Renal cortical epithelial cell (primary cell): ENCODE measurements at places on chromosomes 16 and 17.

DNA sequence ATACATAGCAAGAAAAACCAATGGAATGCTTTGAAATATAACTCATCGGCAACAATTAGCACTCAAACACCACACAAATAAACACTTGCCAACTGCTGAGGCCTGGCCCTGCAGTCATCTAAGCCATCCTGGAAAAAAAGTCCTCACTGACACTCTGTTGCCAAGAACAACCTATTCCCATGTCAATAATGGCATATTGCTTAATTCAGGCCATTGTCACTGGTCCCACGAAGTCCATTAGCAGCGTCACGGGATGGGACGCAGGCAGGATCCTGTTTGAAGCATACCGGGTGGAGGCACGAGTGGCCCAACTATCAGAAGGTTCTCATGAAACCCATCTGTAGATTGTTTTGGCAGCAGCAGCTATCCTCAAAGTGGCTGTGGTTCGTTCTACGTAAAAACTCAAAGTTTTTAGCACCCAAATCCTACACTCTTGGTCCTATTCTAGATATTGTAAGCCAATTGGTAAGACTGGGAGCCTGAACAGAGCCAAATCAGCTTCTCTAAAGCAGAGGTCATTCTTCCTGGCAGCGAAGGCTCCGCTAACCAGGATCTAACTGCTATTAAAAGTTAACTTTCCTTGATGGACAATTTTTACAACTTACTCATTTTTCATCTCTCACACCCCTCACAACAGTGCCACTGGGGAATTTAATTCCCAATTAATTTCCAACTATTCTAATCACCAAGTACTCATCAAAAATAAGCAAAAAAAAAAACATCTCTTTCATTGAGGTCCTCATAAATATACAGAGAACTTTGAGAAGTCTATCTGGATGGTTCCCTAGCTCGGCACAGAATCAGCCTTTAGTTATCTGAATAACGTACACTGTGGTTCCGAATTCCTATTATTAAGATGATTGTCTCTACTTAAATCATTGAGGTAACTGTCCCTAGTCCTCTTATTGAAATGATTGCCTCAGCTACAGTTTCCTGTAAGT, 91.5 kb downstream of the ZFHX3 start:
- DNase-seq = no peak

- peak; percentile 69 for DNase-seq
These were observed 28.1 kb upstream of the PECAM1 start for GRCh38 chr17:64418506-64419339.

- DNase-seq = no peak
These were observed 210.3 kb downstream of the GRIN2A start for GRCh38 chr16:9971907-9972306.

- DNase-seq = no peak
These were observed 3.6 kb downstream of the SOCS7 start for GRCh38 chr17:38355251-38355650.

- no peak for DNase-seq
These were observed 36.2 kb upstream of the IRF8 start for GRCh38 chr16:85862476-85863383.

DNA sequence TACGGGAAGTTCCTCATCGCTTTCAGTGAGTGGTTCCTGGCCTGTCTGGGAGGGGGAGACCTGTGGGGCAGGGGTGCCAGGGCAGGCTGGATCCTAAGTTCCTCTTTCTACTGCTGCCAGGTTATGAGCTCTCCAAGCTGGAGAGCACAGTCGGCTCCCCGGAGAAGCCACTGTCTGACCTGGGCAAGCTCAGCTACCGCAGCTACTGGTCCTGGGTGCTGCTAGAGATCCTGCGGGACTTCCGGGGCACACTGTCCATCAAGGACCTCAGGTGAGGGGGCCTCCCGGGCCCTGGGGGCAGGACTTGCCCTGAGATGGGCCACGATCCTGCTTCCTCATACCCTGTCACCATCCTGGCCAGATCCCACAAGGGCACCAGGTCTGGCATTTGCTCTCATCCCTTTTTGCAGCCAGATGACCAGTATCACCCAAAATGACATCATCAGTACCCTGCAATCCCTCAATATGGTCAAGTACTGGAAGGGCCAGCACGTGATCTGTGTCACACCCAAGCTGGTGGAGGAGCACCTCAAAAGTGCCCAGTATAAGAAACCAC, 5.1 kb downstream of the PRSS8 start:
- no peak for DNase-seq

DNA sequence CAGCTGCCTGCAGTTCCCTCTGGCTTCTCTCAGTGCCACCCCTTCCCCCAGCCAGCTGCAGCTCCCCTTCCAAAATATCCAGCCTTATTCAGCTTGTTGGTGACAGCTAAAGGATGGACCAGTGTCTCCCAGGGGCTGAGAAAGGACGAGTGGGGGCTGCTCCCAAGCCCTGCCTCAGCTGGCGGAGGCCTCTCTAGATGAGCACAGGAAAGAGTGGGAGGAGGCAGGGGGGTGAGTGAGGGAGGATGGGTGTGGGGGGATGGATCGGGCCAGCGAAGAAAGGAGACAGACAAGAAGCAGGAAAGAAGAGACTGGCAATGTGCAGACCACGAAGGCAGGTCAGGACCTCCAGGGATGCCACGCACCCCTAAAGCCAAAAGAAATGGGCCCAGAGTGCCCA, 17.5 kb downstream of the PIPOX start:
- no peak for DNase-seq

- DNase-seq = peak; percentile 91
These were observed 15.9 kb downstream of the SOX9 start for GRCh38 chr17:72136692-72137091.

- peak; percentile 87 for DNase-seq
These were observed 118.1 kb downstream of the FTO start for GRCh38 chr16:53821957-53822625.

DNA sequence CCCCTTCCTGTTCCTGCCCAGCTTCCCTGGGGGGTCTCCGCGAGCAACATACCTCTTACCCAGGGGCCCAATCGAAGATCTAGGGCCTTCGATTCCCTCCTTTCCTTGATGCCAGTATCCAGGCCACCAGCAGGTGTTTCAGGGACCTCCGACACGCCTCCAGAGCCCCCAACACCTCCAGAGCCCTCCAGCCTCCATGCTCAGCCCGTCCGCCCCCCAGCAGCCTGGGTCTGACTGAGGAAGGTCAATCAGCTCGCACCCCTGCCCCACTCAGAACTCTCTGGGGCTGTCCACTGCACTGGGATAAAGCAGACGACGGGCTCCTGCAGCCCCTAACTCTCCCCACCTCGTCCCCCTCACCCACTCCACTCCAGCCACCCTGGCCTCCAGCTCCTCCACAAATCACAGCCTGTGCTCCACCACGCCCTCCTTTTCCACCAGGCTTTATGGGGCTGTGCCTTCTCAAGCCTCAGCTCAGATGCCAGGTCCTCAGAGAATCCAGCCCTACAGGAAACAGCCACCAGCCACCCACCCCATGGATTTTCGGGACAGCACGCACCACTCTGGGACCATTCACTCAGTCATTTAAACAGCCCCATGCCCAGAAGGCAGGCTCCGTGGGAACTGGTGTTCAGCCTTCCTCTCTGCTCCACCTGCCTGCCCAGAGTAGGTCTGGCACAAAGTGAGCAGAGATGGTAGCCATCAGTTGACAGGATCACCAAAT, 247.1 kb downstream of the RBFOX3 start:
- no peak for DNase-seq

GRCh38 chr17:39903158-39903884, 15.1 kb downstream of the GSDMB start:
- no peak for DNase-seq

DNA sequence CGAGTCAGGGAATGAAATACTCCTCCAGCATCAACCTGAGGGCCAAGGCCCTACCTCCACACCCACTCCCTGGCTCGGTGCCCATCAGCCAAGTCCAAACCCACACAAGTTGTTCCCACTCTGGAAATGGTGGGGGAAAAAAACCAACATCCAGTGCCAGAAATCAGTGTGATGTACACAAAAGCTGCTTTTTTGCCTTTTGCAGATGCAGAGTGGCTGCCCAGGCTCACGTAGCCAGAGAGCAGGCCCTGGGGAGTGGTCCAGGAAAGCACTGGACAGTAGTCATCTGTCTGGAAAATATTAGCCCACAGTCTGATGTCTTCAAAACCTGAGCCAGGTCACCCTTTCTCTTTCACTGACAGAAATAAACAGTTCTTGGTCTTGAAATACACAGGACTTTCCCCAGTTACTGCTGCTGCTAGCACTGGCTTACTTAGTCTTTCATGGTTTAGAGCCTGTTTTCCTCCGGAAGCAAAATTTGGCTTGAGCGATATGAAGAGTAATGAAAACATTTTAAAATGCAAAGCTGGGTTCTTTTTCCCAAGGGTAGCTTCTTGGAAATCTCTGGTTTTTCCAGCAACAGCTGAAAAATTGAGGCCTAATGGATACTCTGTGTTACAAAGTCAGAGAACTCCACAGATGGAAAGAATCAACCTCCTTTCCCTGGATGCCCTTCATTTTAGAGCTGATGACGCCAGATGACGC, 18.2 kb upstream of the NOS2 start:
- no peak for DNase-seq

DNA sequence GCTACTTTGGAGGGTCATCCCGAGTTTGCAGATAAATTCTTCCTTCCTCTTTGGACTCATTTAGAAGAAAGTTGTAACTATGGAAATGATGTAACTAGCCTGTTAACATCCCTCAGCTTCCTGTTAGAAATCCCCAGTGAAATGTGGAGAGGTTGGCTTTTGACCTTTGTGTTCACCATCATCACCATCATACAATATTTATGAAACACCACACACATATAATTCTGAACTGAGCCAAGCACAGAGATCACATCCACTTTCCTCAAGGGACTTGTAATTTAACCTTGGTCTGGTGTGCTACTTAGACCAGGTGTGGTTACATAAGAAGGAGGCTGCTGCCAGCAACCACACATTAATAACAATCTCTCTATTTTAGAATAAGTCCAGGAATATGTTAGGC, 2.5 kb downstream of the CAPNS2 start:
- DNase-seq = no peak

DNA sequence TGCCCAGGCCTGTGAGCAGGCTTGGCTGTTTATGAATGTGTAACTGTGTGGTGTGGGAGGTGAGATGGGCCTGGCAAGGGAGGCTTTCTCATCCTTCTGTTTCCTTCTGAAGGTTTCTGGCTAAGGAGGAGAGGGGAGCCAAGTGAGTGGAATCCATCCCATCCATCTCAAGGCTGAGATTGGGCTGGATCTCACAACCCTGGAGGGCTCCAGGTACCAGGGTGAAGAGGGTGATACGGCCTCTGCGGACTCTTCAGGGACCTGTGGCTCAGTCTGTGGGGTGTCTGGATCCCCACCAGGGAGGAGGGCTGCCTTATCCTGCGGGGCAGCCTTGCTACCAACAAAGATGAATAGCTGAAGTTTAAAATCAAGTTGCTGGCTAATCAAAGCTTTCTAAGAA, 7.0 kb downstream of the ZNF629 start:
- no peak for DNase-seq

DNA sequence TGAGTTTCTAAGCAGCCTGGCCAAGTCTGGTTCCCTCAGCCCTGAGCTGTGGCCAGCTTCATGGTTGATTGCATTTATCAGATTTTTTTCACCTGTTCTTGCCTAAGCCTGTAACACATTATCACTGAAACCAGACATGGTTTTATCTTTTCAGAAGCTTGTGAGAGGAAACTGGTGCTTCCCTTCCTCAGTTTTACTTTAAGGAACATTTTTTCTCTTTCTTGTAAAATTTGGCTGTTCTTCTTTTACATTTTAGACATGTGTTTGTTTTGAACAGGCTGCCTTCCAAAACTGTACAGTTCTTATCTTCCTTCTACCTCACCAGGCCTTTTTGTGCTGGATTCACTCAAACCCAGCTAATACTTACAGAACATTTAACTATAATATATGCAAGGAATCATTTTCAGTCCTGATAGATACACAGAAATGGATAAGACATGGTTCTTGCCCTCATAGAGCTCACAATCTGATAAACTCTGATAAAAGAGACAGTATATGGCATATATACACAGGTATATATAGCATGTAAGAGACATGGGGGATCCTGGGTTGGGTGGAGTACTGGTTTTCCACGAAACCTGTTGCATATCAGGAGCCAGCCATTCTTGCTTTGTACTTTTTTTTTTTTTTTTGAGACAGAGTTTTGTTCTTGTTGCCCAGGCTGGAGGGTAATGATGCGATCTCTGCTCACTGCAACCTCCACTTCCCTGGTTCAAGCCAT, 44.5 kb downstream of the ZNRF1 start:
- peak; percentile 60 for DNase-seq

DNA sequence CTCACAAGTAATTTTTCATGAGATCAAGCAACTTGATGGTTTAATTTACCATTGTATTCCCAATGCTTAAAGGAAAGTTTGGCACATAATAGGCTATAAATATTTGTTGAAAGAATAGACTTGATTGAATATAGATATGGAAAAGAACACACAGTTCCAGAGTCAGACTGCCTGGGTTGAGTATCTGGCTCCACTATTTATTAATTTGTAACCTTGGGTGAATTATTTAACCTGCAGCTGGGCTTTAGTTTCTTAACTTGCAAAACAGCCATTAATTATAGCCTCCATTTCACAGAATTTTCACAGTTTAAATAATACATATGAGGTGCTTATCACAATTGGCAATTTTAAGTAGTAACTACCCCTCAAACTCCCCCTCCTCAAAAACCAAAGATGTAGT, 73.6 kb downstream of the NCOR1 start:
- DNase-seq = peak; percentile 28

DNA sequence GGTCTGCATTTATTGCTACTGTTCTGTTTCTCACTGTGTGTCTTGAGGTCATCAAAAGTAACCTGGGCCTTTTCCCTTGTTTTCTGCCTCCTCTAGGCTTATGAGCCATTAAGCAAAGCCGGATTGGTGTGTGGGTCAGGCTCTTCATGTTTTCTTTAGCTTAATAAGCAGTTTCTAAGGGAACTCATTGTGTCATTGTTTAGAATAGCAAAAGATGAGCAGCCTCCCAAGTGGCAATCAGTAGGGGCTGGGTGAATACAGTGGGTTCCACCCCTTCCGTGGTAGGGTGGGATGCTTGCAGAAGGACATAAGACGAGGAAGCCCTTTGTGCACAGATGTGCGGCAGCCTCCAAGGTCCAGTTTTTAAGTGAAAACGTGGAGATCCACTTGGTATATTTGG, 34.5 kb downstream of the ABCC1 start:
- no peak for DNase-seq

DNA sequence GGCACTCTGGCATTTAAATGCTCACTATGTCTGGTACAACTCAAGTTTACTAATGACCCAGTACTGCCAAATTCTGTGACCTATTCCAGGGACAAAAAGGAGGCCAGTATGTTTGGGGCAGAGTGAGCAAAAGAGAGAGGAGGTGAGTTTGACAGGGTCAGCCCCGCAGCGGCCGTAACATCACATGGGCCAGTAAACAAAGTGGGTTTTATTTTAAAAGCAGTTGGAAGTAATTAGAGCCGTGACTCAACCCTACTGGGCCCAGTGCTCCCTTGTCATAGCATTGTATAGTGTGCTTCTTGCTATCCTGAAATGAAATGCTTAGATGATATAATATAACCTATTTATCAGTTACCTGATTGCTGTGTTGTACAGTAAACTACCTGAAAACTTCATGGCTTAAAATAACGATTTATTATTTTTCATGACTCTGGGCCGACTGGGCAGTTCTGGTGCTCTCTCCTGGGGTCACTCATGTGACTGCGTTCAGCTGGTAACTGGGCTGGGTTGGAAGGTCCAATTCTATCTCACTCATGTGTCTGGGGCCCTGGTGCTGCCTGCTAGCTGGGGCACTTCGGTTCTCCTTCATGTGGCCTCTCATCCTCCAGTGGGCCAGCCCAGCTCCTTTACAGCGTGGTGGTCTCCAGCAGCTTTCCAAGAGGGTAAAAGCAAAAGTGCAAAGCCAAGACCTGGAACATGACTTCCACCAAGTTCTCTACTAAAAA, 27.4 kb downstream of the IQCK start:
- DNase-seq = no peak
